Stimulated activated CD8-positive, alpha-beta memory T cell treated with anti-CD3 and anti-CD28 coated beads, Interleukin-7, amount 100 ng/mL, for 48 hours (primary cell): ENCODE measurements at places on chromosomes 7 and 10.

- no peak for DNase-seq
These were observed 1.9 kb upstream of the DEPP1 start for GRCh38 chr10:44980309-44981171.

DNA sequence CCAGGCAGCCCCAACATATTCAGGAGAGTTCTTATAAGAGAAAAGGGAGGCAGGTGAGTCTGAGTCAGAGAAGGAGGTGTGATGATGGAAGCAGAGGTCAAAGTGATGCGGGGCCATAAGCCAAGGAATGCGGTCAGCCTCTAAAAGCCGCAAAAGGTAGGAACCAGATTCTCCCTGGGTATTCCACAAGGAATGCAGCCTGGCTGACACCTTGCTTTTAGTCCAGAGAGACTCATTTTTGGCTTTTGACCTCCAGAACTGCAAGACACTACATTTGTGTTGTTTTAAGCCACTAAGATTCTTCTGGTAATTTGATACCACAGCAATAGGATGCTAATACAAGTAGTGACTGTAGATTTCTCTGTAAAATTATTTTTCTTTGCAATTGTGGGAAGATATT is 151.5 kb upstream of the EEPD1 start:
- no peak for DNase-seq

DNA sequence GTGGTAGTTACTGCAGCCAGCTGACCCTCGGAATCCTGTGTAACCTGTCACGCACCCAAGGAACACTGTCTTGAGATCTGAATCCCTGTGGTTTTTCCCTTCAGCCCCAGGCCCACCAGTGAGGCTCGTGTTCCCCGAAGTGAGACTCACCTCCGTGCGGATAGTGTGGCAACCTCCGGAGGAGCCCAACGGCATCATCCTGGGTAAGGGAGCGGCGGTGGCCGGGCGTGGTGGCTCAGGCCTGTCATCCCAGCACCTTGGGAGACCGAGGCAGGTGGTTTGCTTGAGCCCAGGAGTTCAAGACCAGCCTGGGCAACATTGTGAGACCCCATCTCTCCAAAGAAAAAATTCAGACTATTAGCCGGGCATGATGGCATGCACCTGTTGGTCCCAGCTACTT is 549.9 kb upstream of the FOXK1 start:
- DNase-seq, result no peak

GRCh38 chr10:128156999-128157755 is 31.0 kb upstream of the MKI67 start:
- DNase-seq, result no peak

DNA sequence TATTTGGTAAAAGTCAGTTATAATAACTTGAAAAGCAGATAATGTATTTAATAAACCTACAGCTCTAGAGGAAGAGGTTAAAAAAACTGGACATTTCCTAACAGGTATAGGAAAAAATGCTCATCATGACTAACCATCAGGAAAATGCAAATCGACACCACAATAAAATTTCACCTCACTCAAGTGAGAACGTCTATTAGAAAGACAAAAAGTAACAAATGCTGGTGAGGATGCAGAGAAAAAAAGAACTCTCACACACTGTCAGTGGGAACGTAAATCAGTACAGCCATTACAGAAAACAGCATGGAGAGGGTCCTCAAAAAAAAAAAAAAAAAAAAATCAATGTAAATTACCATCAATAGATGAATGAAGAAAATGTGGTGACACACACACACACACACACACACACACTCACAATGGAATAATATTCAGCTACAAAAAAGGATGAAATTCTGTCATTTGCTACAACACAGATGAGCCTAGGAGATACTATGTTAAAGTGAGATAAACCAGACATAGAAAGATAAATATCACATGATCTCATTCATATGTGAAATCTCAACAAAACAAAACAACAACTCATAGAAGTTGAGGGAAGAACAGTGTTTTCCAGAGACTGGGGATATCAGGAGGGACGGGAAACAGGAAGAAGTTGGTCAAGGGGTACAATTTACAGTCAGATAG is 20.1 kb downstream of the EPC1 start:
- no peak for DNase-seq

DNA sequence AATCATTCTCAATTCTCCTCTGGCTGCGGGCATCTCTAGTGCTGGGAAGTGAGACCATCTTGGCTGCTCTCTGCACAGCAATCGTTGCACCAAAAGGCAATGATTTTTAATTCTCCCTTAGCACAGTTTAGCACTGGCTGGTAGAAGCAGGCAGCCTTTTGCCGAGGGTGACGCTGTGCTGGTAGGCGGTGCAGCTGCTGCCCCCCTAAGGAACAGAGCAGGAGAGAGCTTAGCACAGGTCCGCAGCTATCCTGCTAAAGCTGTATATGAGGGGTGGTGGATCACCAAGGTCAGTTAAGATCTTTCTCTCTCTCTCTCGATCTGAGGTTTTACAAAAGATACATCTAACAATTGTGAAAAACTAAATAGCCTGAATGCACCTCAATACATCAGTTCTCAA is 390.1 kb downstream of the GATA3 start:
- DNase-seq, result no peak

DNA sequence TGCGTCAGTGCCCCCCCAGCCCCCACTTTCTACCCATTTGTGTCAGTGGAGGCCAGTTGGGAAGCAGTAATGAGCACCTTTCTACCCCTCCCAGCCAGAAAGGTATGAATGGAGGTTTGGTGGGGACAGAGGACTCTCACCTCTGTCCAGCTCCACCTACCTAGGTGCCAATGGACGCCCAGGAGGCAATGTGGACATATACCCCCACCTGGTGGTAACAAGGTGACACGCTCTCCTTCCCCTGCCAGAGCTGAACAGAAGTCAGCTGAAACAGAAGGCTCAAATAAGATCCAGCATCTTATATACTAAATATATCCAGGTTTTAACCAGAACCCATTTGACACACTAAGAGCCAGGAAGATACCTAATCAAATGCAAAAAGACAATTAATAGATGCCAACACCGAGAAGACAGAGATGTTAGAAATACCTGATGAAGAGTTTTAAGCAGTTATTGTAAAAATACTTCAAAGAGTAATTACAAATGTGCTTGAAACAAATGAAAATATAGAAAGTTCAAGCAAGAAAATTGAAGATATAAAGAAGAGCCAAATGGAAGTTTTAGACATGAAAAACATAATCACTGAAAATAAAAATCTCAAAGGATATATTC is 18.4 kb upstream of the SORCS3 start:
- DNase-seq, result no peak

DNA sequence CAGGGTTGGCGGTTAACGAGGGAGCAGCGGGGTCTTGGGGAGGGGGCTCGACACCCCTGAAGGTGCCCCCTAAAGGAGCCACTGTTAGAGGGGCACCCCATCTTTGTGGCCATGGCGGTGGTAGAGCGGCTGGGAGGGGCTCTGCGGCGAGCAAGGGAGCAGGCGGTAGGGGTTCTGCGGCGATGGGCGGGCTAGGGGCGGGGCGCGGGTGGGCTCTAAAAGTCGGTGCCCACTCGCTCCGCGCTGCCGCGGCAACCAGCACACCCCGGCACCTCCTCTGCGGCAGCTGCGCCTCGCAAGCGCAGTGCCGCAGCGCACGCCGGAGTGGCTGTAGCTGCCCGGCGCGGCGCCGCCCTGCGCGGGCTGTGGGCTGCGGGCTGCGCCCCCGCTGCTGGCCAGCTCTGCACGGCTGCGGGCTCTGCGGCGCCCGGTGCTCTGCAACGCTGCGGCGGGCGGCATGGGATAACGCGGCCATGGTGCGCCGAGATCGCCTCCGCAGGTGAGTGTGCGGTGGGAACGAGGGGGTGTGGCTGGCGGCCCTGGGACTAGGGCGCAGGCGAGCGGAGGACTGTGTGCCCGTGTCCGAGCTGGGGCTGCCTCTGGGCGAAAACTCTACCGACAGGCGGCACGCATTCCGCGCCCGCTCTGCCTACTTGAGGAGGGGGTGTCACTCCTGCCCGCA is at the start of gene MEST:
Gene MEST, plus strand, starts transcription at position 245 of the 682 bp plus-strand sequence. Its CDS starts 229 bp downstream, at position 474.
- no peak for DNase-seq

- no peak for DNase-seq
These were observed 70.8 kb downstream of the CHN2 start for GRCh38 chr7:29265208-29265923.

DNA sequence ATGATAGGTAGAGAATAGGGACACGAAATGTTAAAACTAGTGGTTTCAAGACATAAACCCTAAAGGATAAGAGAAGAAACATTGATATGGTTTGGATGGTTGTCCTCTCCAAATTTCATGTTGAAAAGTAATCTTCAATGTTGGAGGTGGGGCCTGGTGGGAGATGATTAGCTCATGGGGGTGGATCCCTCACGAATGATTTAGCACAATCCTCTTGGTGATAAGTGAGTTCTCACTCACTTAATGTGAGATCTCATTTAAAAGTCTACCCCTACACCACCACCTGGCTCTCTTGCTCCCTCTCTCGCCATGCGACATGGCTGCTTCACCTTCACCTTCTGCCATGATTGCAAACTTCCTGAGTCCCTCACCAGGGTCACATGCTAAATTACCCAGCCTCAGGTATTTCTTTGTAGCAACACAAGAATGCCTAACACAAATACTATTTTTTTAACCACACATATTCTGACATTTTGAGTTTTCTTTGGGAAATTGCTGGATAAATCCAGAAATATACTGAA is 242.4 kb upstream of the PHF14 start:
- DNase-seq, result no peak

DNA sequence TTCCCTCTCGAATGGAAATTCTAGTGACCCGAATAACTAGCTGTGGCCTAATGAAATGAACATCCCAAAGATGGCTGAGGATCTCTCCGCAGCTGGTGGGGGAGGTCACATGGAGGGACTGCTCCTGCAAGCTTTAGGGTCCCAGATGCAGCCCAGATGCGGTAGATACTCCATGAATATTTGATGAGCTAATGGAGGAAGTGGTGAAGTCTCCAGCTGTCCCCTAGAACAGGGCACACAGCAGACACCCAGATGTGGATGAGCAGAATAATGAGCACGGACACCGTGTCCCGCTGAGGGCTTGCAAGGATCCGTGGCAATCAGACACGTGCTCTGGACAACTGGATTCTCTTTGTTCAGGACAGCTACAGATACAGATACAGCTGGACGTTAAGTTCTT is 59.2 kb downstream of the DENND2A start:
- DNase-seq, result no peak

DNA sequence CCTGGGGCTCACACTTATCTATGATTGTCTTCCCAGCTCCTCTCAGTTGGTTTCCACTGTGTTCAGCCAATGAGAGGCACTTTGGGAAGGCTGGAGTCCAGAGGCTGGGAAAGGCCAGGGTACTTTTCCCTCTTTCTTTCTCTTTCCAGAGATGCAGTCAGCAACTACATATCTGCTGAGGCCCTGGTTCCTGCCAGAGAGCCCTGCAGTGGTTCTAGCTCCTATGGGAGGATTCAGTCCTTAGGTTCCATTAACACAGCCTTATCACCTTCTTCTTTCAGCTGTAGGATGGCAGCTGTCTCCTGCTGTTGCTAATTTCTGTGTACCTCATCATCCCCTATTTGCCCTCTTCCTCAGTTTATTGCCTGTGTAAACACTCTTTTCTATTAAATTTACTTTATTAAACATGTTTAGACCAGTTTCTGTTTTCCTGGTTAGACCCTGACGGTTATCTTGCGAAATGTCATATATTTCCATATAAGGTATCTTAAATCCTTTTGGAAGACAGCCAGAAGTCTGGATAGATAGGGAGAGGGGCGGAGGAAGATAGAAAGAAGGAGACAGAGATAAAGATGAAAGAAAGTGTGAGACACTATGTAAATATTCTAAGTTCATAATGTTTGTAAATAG is 100.3 kb downstream of the HGF start:
- no peak for DNase-seq

GRCh38 chr7:75650681-75651080 is 88.1 kb downstream of the HIP1 start:
- DNase-seq, result no peak

DNA sequence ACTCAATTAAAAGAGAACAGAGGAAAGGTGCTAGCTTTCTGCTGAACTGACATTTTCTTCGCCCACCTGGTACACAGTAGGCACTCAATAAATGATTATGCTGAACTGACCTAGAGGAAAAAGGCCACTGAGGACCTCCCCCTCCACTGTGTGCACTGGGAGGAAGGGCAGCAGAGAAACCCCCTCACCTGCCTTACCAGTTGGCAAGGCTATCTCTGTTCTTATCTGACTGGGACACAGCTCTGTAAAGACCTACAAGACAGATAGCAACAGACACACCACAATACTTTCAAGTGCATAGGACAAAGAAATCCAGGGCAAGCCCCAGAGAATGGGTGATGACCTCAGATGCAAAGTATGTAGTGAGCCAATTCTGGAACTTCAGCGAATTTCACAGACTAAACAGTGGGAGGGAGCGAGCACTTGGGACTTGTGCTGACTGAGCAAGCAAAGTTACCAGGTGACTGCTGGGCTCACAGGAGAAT is 30.4 kb downstream of the PDLIM1 start:
- no peak for DNase-seq

DNA sequence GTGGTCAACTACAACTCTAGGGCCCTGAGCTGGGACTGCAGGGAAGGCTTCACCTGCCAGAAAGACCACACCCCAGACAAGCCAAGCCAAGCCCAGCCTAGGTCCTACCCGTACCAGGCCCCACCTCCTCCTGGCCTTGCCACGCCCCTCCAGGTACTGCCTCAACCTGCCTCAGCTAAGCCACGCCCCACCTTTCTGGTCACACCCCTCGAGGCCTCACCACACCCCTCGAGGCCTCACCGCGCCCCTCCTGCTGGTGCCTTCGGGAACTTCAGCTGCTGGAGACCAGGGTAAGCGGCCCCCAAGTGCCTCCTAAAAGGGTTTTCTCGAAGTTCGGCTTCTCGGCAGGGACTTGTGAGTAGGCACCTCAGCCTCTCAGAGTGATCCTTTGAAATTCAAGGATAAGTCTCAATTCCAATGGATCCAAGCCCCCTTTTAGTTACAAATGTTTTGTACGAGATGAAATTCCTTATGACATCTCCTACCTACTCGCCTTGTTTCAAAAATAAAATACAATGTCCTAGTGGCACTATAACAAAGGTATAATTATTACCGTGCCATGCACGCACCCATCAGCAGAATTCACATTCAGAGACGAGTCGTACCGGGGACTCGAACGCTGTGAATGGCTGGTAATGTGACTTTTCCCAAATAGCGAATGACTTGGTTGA is 171.2 kb downstream of the ARHGAP21 start:
- peak; percentile 11 for DNase-seq

GRCh38 chr10:12489806-12490205 is 140.5 kb downstream of the CAMK1D start:
- no peak for DNase-seq

GRCh38 chr7:81624021-81624592 is 145.7 kb downstream of the HGF start:
- no peak for DNase-seq

- no peak for DNase-seq
These were observed 112.2 kb upstream of the LRGUK start for GRCh38 chr7:134014935-134015334.

GRCh38 chr10:114301177-114301576 is 62.1 kb downstream of the VWA2 start:
- DNase-seq, result no peak

GRCh38 chr7:138000081-138000701 is 1.7 kb downstream of the CREB3L2 start:
- DNase-seq, result no peak

GRCh38 chr10:128165536-128165935 is 39.3 kb upstream of the MKI67 start:
- no peak for DNase-seq
